ENCODE measurements at places on chromosomes 6 and 20.

DNA sequence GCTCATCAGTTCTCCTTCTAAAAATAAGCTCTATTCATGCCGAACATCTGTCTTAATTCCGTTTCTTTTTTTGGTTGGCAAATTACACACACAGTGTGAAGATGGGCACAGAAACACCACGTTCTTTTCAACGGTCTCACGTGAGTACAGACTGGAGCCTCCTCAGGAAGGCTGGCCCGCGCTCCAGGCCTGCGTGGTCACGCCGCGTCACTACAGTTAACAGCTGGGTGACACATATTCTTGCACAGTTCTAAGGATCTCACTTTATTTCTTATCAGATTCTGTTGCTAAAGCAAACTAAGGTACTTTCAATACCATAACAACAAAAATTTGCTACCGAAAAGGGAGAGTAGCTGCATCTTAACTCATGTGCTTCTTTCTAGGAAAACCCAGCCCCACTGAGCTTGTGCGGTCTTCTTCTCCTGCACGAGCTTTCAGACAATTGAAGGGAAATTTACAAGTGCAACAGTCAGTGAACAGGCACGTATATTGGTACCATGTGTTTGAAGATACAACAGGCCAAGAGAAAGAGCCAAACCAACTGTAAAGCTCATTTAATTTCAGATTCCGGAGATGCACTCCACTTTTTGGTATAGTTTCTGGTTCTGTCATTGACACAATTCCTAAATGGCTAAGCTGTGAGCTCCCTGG, 55.6 kb upstream of the MPC1 start:
- DNase-seq: no peak

DNA sequence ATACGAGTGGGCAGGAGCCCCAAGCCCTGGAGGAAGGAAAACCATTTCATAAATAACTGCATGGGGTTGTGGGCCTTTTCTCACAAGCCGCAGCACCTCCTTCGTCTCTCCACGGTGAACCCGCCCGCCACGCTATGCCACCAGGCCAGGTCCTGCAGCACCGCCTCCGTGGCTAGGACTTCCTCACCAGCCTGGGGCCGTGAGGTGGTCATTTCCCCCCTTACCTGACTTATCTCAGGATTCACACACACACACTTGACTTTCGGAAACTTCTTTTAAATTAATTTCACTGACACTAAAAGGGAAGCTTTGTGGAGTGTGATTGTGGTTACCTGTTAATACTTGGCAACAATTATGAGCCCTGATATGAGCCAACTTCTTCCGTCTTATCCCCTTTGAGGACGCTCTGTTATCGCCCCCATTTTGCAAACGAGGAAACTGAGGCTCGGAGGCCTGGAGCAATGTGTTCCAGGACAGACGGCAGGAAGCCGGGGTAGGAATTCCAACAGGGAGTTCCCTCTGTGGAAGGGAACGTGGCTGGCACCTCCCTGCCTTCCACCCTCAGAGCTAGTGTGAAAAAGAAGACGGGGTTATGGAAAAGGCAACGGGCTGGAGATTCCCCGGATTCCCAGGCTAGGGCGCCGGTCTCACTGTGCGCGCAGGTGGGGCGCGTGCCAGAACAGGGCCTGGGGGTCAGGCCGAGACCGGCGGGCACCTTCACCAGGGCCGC, 817 bp upstream of the SLCO4A1 start:
- DNase-seq: no peak

- DNase-seq: no peak
Measured at GRCh38 chr6:141677598-141678211, 455.0 kb upstream of the GJE1 start.

DNA sequence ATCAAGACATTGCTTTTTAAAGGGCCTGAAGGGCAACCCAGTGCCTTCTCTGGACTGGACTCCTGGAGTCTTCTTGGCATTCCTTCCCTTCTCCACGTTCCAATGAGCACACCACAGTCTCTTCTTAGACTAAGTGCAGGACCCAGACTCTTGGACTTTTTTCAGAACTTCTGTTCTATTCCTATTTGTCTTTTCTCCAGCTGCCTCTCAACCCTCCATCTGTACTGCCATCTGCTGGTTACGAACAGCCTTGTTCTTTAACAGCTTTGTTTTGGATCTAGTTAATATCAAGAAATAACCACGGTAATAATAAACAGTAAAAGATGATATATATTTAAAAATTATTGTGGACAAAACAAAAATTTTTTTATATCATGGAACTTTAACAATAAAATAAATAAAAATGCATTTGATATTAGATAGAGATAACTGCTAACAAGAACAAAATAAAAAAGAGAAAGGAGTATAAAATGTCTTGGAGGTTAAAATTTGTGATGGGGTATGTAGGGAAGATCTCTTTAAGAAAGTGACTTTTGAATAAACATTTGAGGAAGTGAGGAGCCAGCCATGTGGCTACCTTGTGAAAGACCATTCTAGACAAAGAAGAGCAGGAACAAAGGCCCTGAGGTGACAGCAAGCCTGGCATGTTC, 105.1 kb upstream of the HCRTR2 start:
- DNase-seq: no peak

DNA sequence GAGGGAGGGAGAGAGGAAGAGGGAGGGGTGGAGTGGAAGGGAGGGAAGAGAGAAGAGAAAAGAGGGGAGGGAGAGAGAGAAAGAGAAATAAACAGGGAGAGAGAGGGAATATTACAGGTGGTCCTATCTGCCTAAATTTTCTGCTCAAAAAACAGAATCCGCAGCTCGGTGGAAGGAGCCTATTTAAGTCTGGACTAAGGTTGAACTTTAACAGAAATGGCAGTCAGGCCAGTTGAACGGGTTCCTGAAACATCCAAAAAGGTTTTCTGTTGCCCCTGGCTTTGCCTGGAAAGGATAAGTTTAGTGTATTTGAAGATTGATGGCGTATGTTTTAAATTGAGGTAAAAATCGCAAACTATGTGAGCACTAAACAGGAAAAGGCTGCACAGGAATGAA, 2.2 kb downstream of the TFAP2B start:
- no peak for DNase-seq

- DNase-seq: no peak
Measured at GRCh38 chr6:129646642-129647041, 63.3 kb downstream of the ARHGAP18 start.

GRCh38 chr20:35192118-35192872, 20.4 kb downstream of the PROCR start:
- DNase-seq: no peak

- DNase-seq: no peak
Measured at GRCh38 chr6:6781873-6782227, 193.3 kb downstream of the LY86 start.

GRCh38 chr6:132286298-132287019, 114.8 kb downstream of the MOXD1 start:
- no peak for DNase-seq

- no peak for DNase-seq
Measured at GRCh38 chr6:18990059-18990978, 603.2 kb downstream of the RNF144B start.

DNA sequence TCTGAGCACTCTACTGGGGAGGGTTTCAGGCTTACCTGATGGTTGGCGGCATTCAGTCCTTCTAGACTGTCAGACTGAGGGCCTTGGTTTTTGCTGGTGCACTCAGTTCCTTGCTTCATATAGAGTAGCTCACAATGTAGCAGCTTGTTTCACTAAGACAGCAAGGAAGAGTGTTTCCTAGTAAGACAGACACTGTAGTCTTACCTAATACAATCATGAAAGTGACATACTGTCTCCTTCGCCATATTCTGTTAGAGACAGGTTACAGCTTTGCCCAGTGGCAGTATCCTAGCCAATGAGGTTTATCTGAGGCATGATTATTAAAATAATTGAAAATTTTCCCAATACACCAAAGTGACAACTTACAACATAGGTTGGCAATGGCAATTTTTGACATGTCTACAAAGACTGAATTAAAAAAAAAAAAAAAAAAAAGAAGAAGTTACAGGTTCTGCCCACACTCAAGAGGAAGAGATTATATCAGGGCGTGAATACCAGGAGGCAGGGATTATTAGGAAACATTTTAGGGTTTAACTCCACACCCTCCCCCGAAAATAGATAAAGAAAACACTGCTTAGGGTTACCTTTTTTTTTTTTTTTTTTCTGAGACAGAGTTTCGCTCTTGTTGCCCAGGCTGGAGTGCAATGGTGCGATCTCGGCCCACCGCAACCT, 66.8 kb downstream of the SCAND1 start:
- DNase-seq: peak; percentile 44

DNA sequence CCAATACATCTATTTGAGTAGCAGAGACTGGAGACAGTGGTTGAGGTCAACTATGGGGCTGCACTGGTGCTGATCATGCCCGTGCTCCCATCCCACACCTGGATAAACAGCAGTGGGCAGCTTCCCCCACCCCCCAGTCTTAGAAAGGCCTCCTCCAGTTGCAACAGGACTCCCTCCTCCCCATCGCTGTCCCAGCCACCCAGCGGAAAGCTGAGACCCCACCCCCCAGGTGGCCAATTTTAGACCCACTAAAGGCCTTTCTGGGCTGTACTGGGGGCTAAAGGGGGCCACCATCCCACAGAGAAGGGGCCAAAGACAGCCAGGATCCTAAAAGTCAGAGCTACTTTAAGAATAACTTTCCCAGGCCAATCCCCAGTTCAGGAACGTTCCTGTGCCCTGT, 1.2 kb upstream of the SSTR4 start:
- no peak for DNase-seq

DNA sequence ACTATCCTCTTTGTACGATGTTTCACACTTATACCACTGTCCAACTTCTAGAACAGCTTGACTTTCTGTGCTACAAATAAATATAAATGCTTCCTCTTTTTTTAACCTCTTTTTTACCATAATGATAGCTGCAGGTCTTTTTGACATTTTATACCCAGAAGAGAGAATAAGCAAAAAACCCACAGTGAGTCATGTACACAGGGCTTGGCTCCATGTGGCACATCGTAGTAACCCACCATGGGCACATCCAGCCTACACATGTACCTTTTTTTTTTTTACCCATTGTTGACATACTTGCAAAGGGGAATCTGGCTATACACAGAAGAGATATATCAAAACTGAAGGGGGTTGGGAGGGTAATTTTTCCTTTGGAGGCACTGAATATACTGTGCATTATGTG, 59.5 kb upstream of the RSPO3 start:
- DNase-seq: no peak

GRCh38 chr6:111921103-111921502, 47.9 kb upstream of the FYN start:
- no peak for DNase-seq

DNA sequence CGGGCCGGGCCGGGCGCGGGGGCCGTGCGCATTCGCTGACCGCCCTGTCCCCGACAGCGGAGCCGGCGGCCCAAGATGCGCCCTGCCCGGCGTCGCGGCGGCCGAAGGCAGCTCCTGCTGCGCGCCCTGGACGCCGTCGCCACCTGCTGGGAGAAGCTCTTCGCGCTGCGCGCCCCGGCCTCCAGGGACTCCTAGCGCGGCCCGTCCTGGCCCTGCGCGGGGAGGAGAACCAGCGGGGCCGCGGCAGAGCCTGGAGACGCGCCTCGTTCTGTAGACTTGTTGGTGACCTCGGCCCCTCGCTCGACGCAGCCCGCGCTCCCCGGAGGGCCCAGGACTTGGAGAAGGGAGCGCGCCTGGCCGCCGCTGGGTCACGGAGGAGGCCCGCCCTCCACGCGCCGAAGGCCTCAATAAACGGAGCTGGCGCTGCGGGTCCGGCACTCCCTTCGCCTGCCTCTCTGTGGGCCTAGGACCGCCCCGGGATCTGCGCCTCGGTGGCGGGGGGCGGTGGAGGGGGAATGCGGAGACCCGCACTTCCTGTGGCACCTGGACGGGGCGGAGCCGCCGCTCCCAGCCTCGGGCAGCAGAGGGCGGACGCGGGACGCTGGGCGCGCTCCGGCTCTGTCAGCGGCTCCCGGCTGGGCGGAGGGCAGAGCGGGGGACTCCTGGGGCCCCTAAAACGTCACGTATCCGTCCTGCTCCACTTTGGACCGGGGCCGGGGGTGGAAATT, 2.7 kb downstream of the C20orf204 start:
- DNase-seq: no peak

DNA sequence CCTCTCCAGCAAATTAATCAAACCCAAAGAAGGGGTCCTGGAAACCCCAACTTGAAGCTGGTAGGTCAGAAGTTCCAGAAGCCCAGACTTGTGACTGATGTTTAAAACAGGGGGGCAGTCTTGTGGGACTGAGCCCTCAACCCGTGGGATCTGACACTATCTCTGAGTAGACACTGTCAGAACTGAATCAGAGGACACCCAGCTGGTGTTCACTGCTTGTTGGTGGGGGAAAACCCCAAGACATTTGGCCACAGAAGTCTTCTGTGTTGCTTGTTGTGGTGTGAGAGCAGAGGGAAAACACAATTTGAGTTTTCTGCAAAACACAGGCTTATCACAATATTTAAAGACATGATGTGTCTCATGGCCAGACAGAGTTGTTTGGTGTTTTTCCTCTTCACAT, 29.9 kb downstream of the KIF13A start:
- no peak for DNase-seq

GRCh38 chr20:22807045-22807444, 222.7 kb upstream of the FOXA2 start:
- no peak for DNase-seq

DNA sequence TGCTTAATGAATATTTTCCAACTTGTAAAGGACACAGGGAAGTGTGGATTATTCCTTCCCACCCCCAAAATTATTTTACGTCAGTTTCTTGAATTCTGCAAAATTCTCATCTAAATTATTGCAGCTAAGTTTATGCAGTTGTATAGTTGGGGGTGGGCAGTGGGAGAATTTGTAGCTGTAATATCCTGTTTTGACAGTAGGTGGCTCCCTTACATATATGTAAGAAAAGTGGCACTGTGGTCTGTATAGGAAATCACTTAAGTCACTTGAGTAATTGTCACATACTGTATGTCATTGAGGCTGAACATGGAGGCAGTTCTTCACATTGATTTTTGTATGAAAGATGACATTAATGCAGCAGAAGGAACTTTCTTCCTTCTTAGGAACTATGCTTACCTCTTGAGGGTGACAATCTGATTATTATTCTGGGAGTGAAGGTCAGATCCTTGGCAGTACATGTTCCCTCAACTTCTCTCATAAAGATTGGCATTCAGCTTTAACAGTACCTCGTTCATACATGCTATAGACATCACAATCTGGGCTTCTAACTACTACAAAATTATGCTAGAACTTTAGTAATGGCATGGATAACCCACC, 14.6 kb upstream of the CFAP206 start:
- peak; percentile 27 for DNase-seq

DNA sequence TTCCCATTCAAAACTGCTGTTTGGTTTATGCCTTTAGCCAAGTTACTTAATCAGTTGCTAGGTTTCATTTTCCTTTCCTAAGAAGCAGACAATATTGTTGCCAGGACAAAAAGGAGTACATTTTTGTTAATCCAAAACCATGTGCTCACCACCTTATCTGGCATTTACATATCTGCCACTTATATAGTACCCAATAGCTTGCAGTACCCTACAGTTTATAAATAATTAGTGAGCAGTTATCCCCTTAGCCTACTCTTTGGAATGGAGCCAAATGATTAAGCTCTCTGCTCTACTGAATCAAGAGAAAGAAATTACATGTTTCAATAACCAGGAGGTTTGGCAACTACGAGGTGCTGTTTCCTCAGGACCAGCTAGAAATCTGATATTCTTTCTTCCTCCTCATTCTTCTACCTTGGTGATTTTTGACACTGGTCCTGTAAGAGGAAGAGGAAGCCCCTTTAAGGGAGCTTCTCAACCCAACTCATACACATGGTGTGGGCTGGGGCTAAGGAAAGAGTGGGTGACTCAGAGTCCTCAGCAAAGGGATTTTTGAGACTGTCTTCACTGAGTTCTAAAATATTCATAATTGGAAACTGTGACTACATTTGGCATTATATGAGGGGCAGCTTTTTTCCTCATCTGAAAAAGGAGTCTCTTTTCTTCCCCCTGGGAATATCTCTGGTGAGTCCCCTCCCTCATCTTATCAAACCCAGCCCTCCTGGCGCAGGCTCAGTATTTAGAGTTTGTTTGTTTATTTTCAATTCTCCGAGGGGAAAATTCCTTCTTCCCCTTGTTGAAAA, 1.5 kb downstream of the ZNFX1 start:
- DNase-seq: peak; percentile 35
